ENCODE measurements at places on chromosomes 3 and 15.

DNA sequence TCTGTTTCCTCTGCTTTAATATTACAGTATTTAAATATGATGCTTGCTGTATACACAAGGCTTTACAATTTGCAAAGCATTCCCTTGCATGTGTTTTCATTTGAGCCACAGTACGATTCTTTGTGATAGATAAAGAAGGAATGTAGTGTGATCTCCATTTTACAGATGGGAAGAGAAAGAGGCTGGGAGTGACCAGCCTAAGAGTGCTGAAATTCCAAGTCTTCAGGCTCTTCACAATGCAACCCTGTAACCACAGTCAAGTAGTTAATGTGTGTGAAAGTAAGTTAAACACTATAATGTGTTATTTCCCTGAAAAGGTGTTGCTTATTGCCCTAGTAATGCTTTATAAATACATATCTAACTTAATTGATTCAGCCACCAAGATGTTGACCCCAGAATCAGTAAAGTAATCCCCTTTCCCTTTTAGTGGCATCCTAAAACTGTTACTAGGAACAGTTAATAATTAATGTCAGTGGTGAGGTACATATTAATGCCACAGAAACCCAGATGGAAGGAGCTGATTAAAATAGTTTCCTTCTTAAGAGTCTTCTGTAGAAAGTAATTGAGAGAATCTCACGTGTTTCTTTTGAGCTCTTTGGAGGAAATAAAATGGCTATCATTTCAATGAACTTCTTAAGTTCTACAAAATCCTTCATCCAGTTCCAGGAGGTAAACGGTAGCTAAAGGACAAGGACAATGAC, 110.4 kb downstream of the IL12A start:
- DNase-seq: no peak

DNA sequence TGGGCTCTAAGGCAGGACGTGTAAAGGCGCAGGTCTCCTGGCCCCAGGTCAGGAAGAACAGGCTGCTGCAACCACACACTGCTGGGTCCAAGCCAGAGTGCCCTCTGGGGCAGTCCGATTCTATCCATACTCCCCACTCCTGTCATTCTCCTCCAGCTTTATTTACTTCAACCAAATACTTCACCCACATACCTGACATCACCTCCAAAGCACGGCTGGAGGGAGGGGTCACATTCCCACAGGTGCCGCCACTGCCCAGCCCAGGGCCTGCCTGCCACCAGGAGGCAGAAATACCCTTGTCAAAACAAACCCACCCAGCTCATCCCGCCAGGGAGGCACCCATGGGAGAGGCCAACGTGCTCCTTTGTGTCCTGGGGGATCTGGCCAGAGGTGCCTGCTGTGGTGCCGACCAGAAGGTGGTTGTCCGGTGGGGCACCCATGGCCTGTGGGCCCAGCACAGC, 100.4 kb downstream of the DAPK2 start:
- DNase-seq: no peak

GRCh38 chr15:41948490-41948889, 23.9 kb downstream of the EHD4 start:
- no peak for DNase-seq

- DNase-seq: no peak
Measured at GRCh38 chr3:144809380-144809779, 837.8 kb downstream of the DIPK2A start.

DNA sequence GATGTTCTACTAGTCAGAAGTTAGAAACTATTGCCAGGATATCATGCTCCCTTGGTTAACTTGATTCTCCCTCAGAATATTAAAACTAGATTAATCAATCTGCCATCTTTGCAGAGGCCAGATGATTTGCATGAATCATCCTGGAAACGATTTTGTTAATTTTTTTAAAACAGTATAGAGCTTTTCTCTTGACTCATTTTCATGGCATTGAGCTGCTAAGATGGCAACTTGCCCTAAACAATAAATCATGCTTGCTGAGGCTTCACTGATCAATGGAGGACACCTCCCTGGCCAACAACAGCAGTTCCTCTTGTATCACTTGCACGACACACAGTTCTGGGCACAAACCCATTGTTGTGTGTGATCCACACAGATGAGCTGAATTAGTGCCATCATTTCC, 109.1 kb downstream of the COL6A6 start:
- DNase-seq: no peak

GRCh38 chr3:136733317-136733833, 18.8 kb downstream of the STAG1 start:
- peak; percentile 26 for DNase-seq

- DNase-seq: no peak
Measured at GRCh38 chr3:140416666-140417065, 261.2 kb upstream of the TRIM42 start.

DNA sequence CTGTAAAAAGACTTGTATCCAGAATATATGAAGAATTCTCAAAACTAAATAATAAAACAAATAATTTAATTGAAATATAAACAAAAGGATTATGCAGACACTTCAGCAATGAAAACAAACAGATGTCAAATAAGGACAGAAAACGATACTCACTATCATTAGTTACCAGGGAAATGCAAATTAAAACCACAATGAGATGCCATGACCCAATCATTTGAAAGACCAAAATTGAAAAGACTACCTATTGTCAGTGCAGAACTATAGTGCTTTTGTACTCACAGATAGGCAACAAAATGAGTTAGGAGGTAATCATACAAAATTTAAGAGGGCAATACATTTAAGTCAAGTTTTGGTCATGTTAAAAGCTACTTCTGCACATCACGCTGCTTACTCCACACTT, 31.6 kb upstream of the OR5K4 start:
- no peak for DNase-seq

GRCh38 chr15:27817258-27817657, 281.9 kb downstream of the OCA2 start:
- DNase-seq: no peak

GRCh38 chr3:46261926-46262594, 19.8 kb downstream of the CCR3 start:
- DNase-seq: no peak

Measured in cardiac fibroblast (primary cell).